Forelimb muscle (tissue), 1 donor: ENCODE measurements at places on chromosomes 6 and 20.

- DNase-seq, result no peak
Measured at GRCh38 chr6:49698478-49698877, 14.9 kb downstream of the CRISP2 start.

GRCh38 chr20:15619341-15619740 lies 953.9 kb downstream of the KIF16B start:
- DNase-seq, result no peak

DNA sequence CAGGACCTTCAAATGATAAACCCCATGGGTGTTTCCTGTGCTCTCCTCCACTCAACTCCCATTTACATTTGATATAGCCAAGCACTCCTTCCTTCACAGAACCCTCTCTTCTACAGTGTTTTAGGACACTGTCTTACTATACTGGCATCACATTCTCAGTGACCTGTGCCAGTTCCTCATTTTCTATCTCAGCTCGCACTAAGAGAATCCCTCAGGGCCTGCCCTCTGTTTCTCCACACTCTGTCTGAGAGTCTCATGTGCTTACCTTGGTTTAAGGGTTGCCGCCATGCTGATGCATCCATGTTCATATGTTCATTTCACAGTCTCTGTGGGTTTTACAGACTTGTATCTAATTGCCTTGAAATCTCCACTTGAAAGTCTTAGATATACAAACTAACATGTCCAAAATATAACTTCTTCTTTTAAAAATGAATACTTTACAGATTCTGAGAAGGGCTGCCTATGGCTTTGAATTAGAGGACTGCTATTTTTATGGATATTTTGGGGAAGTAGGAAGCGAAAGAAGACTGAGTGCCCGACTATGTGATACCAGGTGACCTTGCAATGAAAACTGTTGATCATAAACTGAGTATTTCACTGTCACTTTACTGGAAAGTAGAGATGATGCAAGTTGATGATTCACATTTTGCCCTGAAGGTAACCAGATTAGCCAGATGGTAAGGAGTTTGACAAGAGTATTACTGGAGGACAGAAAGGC lies 153.1 kb upstream of the SIM1 start:
- no peak for DNase-seq

- no peak for DNase-seq
Measured at GRCh38 chr20:57785061-57785460, 75.2 kb upstream of the PMEPA1 start.

- DNase-seq, result no peak
Measured at GRCh38 chr20:39268981-39269461, 306.9 kb downstream of the DHX35 start.

GRCh38 chr6:85580118-85580877 lies 13.4 kb downstream of the SNX14 start:
- DNase-seq, result no peak

- no peak for DNase-seq
Measured at GRCh38 chr20:219290-220115, 7.6 kb upstream of the DEFB129 start.

- DNase-seq, result no peak
Measured at GRCh38 chr6:14549304-14549770, 431.8 kb downstream of the CD83 start.

DNA sequence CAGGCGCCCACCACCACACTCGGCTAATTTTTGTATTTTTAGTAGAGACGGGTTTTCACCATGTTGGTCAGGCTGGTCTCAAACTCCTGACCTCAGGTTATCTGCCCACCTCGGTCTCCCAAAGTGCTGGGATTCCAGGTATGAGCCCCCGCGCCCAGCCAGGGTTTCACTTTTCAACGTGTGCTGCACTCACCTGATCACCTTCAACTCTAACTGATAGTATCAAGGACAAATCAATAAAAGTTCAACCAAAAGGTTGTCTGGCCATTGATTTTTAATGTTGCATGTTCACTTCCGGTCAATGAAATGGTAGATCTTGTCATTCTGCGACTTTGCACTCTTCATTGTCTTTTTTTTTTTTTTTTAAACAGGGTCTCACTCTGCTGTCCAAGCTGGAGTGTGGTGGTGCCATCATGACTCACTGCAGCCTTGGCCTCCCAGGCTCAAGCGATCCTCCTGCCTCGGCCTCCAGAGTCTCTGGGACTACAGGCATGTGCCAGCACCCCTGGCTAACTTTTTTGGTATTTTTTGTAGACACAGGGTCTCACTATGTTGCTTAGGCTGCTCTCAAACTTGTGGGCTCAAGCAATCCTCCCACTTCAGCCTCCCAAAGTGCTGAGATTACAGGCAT lies 37.3 kb downstream of the ZNF217 start:
- DNase-seq, result no peak

GRCh38 chr20:6686171-6686570 lies 81.3 kb upstream of the BMP2 start:
- DNase-seq, result no peak

DNA sequence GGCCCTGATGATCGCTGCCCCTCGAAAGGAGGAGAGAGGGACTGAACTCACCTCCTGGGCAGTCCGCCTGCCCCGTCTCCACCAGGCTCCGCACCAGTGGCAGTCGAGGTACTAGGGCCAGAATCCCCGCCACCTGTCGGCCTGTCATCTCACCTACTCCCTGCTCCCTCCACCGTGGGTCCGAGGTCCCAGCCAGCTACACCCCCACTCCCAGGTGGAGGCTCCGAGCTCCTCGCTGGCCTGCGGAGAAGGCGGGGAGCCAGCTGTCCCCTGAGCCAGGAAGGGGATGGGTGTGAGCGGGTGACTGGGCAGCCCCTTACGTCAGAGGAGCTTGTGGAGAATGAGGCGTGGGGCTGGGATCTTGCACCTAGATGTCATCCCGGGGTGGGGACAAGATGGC lies 1066.5 kb upstream of the MANEA start:
- DNase-seq, result no peak

GRCh38 chr6:162539321-162539720 lies 188.2 kb downstream of the PRKN start:
- DNase-seq, result no peak

DNA sequence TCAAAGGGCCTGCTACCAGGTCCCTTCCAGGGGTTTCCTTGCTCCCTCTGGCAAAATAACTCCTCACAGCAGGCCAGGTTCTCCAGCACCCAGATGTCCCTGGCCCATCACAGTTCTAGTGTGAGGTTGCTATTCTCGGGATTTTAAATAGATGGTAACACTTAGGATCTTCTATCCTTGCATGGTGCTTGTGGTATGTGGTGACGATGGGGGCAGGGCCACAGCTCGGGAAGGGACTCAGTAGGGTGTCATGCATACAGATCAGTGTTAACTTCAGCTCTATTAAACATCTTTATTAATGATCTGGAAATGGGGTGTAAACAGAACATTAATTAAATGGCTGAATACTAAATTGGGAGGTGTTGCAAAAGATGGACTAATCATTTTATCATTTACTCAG lies 323.8 kb downstream of the QKI start:
- DNase-seq, result no peak

DNA sequence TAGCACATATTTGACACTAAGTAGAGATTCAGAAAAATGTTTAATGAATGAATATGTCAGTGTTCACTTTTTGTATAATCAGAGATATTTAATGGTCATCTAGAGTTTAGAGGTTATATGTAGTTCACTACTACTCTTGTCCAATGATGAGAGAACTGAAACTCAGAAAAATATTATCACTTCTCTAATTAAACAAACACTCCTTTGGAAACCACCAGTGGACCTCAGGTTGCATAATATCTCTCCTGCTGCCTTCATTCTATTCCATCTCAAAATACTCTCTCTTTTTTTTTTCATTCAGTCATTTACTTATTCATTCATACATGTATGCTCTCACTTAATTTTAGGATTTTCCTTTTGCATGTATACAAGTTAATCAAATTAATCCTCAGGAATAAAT lies 423.1 kb upstream of the RNF217 start:
- no peak for DNase-seq

DNA sequence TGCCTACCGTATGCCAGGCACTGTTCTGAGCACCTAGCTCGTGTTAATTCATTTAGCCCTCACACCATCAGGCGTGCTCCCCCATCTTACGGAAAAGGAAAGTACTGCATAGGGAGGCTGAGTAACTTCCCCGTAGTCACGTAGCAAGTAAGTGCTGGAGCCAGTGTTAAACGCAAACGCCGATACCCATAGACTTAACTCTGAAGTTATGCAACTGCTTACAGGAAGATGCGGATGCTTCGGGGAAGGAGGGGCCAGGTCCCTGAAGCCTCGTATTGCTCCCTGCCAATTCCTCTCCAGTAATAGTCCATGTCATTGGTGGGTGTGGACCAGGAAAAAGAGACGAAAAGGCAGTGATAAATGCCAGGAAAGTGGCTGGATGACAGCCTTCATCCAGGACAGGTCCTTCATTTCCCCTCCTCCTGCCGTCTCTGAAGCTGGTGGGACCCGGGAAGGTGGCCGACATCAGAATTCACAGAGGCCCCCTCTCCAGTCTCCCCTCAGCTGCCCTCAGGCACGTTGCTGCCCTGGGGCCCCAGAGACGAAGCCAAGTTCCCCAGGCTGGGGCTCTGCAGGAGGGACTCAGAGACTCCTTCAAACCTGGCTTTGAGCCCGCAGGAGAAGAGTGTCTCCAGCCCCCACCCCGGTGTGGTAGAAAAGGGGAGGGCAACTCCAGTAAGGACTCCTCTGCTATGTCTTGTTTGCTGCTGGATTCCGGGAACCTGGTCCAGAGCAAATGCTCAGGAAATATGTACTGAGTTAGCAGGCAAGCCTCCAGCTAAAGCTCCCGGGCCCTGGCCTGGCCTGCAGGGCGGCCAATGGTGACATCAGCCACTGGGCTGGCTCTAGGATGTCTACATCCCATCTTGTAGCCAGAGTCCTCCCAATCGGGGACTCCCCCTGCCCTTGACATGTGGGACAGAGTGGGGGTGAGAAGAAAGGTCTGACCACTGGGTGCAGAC lies 37.8 kb downstream of the RAB44 start:
- peak; percentile 92 for DNase-seq
